ENCODE measurements at places on chromosomes 3 and 15.
A peak's percentile ranks its signal among the peaks of the same experiment; 100 is the strongest.

DNA sequence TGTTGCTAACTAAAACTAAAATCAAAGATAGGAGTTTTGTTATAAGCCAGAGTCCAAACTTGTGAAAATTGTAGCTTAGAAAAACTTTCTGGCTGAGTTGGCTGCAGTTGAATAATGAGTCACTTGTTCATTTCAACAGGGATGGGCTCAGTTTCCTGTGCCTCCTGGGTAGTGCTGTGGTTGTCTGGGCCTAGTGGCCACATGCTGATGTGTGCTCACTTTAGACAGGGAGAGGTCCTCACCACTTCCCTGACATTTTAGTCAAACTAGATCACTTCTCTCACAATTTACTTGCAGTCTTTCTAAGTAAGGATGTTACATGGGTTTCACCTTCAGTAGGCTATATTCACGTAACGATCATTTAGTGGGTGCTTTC lies 6.3 kb upstream of the UBE2Q2 start:
- DNase-seq = peak; percentile 90

DNA sequence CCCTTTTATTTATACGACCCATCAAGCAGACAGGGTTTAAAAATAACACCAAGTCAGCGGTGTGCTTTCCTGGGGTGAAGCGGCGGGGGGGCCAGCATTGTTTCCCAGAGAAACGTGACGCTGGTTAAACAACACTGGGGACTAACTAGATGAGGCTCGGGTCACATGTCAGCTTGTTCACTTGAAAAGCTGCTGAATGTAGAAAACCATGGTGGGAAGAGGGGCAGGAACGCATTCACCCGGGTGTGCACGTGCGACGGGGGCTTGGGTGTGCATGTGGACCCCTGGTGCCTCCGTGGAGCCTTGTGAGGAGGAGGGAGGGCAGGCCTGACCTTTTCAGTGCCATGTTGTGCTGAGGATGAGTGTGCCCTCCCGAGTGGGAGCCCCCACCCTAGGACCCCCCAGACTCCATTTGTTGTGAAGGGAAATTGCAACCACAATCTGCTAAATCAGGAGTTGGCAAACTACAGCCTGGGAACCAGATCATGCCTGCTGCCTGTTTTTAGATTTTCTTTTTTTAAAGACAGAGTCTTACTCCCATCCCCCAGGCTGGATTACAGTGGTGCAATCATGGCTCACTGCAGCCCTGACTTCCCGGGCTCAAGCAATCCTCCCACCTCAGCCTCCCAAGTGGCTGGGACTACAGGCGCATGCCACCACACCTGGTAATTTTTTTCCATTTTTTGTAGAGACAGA lies 70.4 kb upstream of the CMTM7 start:
- DNase-seq = no peak

DNA sequence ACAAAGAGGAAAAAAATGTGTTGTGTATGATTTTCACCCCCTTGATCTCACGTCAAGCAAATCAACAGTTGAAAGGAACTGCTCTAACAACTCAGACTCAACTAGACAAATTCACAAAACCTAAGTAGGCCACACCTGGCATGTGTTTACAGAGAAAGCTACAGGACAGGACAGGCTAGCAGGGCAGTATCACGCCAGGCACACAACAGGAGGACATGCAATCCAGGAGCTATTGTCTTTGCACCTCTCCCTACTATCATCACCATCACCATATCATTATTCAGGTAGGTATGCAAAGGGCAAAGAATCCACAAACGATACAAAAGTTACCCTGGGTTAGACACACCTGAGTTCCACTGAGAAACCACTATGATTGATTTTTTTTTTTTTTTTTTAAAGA lies 86.4 kb downstream of the TBL1XR1 start:
- DNase-seq = no peak

- no peak for DNase-seq
Measured at GRCh38 chr3:101817992-101818391, 31.3 kb upstream of the NFKBIZ start.

DNA sequence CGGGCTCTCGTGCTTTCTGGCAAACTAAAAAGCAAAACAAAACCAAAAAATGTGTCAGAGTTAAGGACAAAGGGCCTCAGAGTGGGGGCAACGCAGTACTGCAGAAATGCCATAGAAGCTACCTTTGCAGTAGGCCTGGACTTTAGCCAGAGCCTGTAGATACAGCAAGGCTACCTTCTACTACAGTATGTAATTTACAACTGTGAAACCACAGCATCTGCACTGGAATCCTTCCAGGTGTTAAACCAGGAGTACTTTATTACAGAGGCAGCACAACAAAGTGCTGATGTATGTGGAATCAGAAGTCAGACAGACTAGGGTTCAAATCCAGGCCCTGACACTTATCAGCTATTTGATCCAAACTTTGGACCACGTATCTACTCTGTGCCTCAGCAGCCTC lies 34.9 kb downstream of the RUBCN start:
- DNase-seq = no peak

GRCh38 chr3:108085810-108086350 lies 5.0 kb downstream of the CD47 start:
- DNase-seq = no peak

DNA sequence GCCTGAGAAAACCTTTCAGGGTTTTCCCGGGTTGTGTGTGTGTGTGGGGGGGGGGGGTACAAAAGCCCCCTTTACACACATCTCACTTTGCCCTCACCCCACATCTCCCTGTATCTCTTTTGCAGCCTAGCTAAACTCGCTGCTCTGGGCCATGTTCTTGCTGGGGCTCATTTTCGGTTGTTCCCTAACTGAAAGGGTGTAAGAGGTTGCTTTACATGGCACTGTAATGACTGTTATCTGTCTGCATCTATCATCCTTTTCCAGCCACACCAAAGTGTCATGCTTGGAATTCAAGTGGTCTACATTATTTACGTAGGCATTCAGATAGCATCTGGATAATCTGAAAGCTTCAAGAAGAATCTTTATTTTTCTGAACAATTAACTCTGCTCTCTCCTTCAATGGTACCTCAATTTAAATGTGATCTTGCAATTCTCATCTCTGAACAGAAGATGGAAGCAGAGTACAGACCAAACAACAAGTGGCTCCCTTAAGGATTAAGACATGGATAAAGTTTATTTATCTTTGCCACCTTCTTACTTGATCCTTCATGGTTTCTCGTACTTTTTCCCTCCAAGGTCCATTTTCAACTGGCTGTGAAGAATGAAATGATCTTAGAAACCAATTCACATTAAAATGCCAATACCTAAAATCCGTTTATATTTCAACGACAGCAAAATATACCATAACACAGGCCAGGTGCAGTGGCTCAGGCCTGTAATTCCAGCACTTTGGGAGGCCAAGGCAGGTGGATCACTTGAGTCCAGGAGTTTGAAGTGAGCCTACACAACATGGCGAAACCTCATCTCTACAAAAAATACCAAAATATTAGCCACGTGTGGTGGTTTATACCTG lies 34.9 kb downstream of the DCLK3 start:
- peak; percentile 44 for DNase-seq

DNA sequence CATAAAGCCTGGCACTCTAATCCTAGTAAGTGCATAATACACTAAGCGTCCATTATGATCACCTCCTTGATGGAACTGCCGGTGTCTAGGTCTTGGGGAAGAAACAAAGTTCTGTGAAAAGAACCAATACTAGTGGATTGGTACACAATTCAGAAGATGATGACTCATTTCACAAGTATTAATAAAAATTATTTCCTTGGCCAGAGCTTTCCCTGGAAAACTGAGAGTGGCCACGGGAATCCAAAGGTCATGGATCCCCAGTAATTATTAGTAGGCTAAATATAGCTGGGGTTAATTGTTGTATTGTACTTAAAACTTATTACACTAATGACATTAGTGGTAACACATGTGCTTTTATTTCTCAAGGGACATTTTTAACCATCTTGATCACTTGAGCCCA lies 808.0 kb upstream of the NR2F2 start:
- DNase-seq = no peak

GRCh38 chr15:63124506-63124905 lies 2.8 kb downstream of the LACTB start:
- no peak for DNase-seq

GRCh38 chr15:76359152-76359551 lies 22.6 kb downstream of the ISL2 start:
- no peak for DNase-seq

GRCh38 chr3:75140904-75141615 lies 523.1 kb upstream of the FRG2C start:
- no peak for DNase-seq

DNA sequence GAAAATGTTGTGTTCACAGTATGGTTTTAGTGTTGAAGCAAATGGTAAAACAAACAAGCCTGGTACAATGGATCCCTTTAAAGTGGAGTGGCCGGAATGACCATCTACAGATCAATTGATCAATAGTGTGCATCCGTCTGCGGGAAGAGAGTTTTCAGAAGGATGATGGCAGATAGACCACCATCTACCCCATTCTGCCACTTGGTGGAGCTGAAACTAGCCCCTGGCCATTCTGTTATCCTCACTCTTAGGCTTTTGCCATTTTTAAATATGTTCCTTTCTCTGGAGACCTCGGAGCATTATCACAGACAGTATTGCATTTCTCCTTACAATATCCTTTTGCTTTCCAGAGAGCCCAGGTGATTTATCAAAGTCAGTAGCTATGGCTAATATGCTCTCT lies 258.9 kb upstream of the CFAP20DC start:
- DNase-seq = no peak

GRCh38 chr15:31332020-31332680 lies 5.5 kb downstream of the KLF13 start:
- no peak for DNase-seq

DNA sequence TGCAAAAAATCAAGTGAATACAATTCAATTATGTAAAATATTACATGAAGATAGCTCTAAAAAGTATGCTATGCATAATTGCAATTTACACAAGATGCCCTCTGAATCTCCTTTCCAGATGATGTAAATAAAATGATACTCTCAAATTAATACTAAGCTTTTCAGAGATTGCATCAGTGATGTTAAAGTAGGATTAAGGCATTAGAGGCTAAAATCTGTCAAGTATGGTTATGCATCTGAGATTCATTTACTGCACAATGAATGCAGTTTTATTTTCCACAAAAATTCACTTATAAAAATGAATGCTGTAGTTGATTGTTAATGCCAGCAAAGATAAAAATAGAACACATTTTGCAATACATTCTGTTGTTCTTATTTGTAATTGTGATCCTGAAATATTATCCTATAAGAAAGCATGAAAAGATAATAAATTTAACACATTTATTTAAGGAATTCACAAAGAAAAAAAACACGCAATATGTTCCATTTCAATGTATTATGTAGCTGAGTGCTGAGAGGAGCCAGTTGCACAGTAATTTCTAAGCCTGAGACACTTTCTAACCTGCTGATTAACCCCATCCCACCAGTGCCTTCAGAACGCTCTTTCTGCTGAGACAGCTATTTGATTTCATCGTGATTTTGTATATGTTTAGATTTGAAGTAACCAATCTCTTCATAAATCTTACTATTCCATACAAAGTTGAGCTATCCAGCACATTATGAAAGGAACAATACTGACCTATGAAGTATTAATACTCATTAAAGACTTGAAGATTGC lies 224.4 kb downstream of the CADM2 start:
- no peak for DNase-seq

GRCh38 chr15:31497838-31498237 lies 171.2 kb downstream of the KLF13 start:
- no peak for DNase-seq

DNA sequence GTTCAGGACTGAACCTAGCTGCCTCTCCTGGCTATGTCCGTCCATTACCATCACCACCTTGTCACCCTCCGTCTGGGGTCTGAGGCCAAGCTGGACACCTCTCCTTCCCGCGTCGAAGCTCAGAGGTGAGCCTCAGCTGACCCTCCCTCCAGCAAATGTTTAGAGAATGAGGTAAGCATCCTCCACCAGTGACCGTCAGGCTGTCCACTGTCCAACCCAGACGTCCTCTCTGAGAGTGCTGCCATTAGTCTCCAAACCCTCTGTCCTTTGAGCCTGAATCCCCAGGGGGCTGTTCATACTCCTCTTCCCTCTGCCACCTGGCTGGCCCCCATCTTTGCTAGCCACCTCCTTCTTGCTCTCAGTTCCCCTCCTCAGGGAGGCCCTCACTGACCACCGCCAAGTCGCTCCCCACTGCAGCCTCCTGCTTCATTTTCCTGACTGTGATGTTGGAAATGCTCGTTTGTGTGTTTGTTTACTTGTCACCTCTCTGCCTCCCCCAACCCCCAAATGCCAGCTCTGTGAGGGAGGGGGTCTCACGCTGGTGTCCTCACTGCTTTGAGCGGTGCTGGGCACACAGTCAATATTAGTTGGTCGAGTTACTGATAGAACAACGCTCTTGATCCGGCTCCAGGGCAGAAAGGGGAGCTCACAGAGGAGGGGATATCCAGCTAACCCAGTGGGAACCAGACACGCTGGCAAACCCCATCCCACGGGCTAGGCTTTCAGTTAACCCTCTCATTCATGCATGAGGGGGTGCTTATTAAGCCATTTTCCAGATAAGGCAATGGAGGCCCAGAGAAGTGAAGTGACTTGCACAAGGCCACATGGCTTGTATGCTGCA lies 64.9 kb downstream of the IQSEC1 start:
- no peak for DNase-seq

- no peak for DNase-seq
Measured at GRCh38 chr3:63798949-63799348, 20.1 kb upstream of the C3orf49 start.

GRCh38 chr15:97993310-97993738 lies 32.8 kb downstream of the ARRDC4 start:
- no peak for DNase-seq

DNA sequence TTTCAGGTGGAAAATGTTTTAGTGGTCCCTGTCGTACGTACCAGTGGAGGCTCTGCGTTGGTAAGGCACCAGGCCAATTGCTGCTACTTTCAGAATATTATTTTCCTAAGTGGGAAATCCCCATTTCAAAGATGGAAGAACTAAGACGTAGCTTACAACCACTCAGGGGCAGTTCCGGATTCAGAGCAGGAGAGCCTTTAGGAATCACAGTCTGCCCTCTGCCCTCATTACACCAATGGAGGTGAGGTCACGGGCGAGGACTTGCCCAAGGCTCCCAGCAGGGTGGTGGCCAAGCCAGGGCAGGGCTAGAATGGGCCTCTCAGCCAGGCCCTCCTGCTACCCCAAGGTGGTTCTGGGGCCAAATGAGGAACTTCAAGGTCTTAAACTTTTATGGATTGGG lies 72.6 kb downstream of the RASGRF1 start:
- no peak for DNase-seq

DNA sequence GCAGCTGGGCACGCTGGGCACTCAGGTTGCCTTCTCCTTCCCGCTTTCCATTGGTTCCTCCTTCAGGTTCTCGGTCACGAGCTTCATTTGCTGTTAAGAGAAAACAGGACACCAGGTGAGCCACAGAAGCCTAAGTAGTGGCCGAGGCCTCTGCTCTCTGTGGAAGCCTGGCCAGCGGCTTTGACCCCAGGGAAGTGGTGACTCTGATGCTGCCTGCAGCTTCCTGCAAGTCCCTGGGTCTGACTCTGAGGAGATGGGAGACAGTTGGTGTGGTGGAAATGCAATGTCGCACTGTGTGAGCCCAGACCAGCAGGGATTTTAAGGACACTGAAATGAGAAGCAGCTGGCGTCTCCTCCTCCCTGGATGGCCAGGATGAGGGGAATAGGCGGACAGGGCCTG lies 80.5 kb downstream of the SNRK start:
- no peak for DNase-seq

- DNase-seq = no peak
Measured at GRCh38 chr3:418239-418929, 221.8 kb downstream of the CHL1 start.

Measured in AML-193 (cell line).